Vagina (tissue), 2 donors: ENCODE measurements at places on chromosomes 2 and 18. TPM values are rescaled to one million over a fixed set of nuclear protein-coding genes. Genes with fewer than 3 reads are reported as not detected.

GRCh38 chr2:179654806-179655205, 206.6 kb downstream of the ZNF385B start:
- H3K4me3 ChIP-seq = no peak overlapping the region
- no peaks in the 10 kb centered on the region for H3K27me3 ChIP-seq
- no peak for DNase-seq
- H3K27ac ChIP-seq = no peak overlapping the region

DNA sequence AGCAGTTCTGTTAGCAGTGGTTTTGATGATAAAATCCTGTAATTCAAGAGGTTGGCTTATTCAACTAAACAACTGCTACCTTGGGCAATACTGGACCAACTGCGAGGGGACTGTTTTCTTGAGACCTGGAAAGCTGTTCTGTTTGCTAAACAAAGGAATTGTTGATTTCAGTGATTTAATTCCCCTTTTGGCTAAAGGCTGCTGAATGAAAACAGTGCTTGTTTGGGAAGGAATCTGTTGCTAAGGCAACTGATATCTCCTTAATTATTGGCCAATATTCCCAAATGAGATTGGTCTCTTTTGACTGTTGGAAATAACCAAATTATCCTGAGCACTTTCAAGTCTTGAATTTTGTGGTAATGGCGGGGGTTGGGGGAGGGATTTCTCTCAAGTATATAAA, 136.8 kb downstream of the CAMKMT start:
- no peaks in the 10 kb centered on the region for H3K4me1 ChIP-seq
- DNase-seq = no peak
- H3K27me3 ChIP-seq = no peaks in the 10 kb centered on the region
- no peaks in the 10 kb centered on the region for H3K36me3 ChIP-seq
- H3K27ac ChIP-seq = no peak overlapping the region

GRCh38 chr18:22063102-22063501, 106.3 kb upstream of the GATA6 start:
- no peaks in the 10 kb centered on the region for H3K4me1 ChIP-seq
- H3K36me3 ChIP-seq = no peaks in the 10 kb centered on the region

DNA sequence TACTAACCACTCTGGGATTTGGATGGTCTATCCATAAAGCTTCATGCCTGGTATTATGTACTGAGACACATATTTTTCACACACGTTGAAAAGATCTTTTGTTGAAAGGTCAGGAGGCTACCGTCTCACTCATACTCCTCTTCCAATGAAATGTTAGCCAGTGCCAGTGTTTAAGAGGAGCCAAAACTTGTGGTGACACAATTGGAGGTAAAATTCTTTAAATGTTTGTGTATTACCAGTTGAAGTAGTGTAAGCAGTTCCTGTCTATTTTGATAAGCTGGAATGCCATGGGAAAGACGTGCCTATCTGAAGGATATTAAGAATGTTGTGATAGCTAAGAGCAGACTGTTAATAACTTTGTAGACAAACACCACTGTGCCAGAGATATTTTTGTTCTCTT, 32.1 kb downstream of the MARCHF7 start:
- no peak overlapping the region for H3K27ac ChIP-seq
- peaks cover 4% of the 10 kb centered on the region for H3K36me3 ChIP-seq
- DNase-seq = no peak
- H3K27me3 ChIP-seq = no peaks in the 10 kb centered on the region
- H3K4me1 ChIP-seq = peaks cover 6% of the 10 kb centered on the region
- H3K4me3 ChIP-seq = no peak overlapping the region

- peak; percentile 77 for DNase-seq
- peaks cover 6% of the 10 kb centered on the region for H3K4me1 ChIP-seq
- no peak overlapping the region for H3K4me3 ChIP-seq
- H3K36me3 ChIP-seq = no peaks in the 10 kb centered on the region
- H3K27ac ChIP-seq = peak overlapping the region; percentile 44
Observed at GRCh38 chr2:159228081-159228581, 58.4 kb downstream of the WDSUB1 start.

DNA sequence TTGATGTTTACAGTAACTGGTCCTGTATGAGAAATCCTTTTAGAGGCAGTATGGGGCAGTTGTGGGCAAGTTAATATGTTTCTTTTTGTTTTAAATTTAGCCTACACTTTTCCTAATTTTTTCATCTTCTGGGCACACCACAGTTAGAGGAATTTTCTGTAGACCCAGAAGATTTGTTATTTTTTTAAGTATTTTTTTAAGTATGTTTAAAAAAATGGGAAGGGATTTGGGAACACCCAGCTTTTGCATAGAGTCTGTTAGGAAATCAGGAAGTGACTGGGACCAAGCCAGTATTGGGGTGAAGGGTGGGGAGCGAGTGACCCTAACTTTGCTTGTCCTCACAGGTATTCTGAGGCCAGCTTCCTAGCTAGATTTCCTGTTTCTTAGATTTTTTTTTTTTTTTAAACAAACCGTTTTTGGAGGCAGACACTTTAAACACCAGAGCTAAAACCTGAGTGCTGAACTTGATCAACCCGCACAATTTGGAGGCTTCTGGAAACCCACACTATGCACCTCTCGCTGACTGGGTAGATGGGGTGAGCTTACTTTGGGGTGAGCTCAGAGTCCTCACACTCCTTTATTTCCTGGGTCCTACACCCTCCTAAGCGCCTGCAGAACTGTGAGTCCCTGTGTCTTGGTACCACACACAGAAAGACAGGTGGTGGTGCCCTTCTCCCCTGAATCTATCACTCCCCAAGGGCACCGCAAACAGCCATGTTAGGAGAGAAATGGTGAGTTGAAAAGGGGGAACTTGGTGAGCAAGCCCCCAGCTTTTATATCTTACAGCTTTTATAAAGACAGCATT, 5.2 kb downstream of the GATA6 start:
- DNase-seq = no peak
- H3K4me3 ChIP-seq = no peak overlapping the region
- H3K27ac ChIP-seq = no peak overlapping the region
- H3K4me1 ChIP-seq = peaks cover 10% of the 10 kb centered on the region
- H3K36me3 ChIP-seq = no peaks in the 10 kb centered on the region

- no peaks in the 10 kb centered on the region for H3K27me3 ChIP-seq
- no peaks in the 10 kb centered on the region for H3K4me1 ChIP-seq
- no peak overlapping the region for H3K4me3 ChIP-seq
- no peaks in the 10 kb centered on the region for H3K36me3 ChIP-seq
- DNase-seq = no peak
Observed at GRCh38 chr18:48616484-48617255, 77.8 kb downstream of the CTIF start.

DNA sequence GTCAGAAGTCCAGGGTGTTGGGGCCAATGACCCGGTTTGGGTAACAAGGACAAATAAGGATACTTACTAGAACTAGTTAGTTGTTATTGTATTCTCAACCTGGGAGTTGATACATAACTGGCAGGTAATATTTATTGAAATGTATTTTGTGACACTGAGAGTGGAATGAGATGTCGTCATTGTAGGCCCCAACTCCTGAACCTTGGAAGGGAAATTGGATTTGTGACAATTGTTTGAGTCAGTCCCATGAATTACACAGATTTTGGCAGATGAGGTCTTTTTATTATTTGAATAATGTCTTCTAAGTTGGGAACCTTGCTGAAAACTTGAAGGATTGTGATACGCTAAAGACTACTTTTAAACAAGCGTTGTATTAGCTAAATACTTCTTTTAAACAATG, 5.1 kb downstream of the TIMM21 start:
- H3K36me3 ChIP-seq = peaks cover 4% of the 10 kb centered on the region
- H3K4me3 ChIP-seq = no peak overlapping the region
- peaks cover 22% of the 10 kb centered on the region for H3K4me1 ChIP-seq
- no peaks in the 10 kb centered on the region for H3K27me3 ChIP-seq
- DNase-seq = no peak

DNA sequence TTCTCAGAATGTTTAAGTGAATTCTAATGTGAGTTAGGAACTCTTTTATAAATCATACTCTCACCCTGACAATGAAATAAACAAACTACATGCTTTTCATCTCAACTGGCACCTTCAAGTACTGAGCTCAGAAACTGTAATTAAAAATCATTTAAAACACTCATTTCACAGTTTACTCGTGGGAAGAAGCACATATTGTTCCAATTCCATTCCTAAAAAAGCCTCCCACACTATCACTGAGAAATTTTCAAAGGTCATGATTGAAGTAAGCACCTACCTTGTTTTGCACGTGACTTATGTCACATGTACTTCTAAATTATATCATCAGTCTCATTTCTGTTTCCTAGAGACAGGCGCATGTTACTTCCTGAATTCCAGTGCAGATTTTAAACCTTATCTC, 678.1 kb upstream of the SLC8A1 start:
- H3K36me3 ChIP-seq = no peaks in the 10 kb centered on the region
- no peak overlapping the region for H3K27ac ChIP-seq
- H3K27me3 ChIP-seq = no peaks in the 10 kb centered on the region

GRCh38 chr2:5020116-5020875, 671.9 kb upstream of the SOX11 start:
- no peaks in the 10 kb centered on the region for H3K27me3 ChIP-seq
- no peaks in the 10 kb centered on the region for H3K36me3 ChIP-seq
- no peaks in the 10 kb centered on the region for H3K4me1 ChIP-seq

DNA sequence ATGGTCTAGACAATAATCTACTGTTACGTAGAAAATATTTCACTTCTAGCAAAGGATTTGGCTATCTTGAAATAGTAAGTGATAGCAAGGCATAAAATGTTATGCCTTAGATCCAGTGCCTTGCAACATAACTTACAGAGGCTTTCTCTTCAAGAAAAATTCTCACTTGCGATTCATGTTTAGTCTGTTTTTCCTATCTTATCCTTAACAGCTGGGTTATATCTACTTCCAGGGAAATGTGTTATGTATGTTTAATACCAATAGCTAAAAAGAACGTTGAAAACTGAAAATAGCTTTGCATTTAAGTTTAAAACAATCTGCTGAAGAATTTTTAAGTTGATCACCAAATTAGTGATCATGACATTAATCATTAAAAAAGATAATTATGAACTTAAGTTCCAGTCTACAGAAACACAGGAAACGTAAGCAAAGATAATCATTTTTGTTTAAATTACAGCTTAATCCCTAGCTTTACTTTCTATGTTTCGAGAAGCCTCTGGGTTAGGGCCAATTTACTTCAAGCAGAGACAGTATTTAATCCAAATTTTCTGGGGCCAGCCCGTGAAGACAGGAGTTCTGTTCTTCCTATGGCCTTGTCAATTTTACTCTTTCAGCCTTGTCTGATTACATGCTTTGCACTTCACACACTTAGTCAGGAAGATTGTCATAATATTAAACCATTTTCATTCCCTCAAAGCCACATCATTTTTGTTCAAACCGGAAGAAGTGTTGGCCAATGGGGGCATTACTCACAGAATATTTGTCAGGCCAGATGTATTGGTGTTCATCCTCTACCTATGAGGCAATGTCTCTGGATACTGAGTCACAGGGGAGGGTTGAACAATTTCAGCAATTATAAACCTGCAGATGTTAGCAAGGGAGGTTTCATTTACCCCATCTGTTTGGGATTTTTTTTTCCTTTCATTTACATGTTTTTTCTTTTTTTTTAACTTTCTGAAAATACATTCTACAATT, 1132.9 kb upstream of the ZEB2 start:
- H3K4me1 ChIP-seq = no peaks in the 10 kb centered on the region
- H3K4me3 ChIP-seq = no peak overlapping the region
- no peak overlapping the region for H3K27ac ChIP-seq
- DNase-seq = no peak

DNA sequence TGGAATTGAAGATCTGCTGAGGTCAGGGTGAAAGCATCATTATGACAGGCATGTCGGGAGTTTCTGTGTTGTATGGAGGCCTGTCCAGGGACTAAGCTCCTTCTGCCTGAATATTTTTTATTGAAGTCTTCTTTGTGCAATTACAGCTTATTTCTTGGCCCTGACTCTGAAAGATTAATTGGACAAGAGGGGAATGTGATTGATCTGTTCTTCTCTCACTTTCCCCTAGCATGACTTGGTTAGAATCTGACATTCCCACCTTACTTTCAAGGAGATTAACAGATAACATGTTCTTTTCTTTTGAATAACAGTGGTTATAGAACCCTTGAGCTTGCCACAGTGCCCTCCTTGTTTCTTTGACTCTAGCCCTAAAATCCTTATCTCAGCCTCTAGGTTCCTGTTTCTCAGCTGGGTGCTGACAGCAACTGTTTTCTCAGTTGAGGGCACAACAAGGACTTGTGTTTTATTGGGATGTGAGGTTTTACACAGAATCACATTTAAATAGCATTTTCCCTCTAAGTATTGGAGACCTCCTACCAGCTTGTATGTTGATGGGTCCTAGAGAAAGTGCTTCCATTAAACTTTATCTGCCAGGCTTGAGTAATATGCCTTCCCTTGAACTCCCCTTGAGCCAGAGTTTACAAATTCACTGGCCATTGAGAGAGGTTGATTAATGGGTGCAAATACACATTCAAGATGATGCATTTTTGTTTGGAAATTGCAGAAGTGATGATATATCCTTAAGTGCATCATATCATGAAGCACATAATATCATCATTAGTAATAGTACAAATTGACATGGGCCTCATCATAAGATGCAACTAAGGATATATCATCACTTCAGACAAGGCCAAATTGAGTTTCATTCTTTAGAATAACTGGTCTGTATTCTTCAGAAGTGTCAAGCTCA, 12.5 kb downstream of the TTLL4 start:
- no peak overlapping the region for H3K4me3 ChIP-seq
- H3K27ac ChIP-seq = no peak overlapping the region
- H3K4me1 ChIP-seq = peaks cover 7% of the 10 kb centered on the region
- no peak for DNase-seq

DNA sequence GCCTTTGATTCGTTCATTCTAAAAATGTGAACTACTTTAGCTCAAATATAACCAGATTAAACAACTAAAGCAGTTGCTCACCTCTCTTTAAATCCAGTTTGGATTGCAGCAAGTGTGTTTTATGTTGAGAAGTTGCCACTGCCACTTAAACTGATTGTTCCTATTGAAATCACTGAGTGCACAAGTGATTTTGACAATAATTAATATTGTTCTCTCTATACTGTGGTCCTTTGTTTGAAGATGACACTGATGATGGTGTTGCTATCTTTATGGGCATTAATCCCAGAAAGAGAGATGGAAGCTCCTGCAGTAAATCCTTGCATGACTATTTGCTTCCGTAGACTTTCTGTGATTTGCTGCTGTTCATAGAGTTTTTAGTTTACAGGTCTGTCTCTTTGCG, 251.4 kb upstream of the ZEB2 start:
- no peaks in the 10 kb centered on the region for H3K36me3 ChIP-seq
- H3K27ac ChIP-seq = no peak overlapping the region
- no peak for DNase-seq
- no peak overlapping the region for H3K4me3 ChIP-seq
- no peaks in the 10 kb centered on the region for H3K27me3 ChIP-seq

DNA sequence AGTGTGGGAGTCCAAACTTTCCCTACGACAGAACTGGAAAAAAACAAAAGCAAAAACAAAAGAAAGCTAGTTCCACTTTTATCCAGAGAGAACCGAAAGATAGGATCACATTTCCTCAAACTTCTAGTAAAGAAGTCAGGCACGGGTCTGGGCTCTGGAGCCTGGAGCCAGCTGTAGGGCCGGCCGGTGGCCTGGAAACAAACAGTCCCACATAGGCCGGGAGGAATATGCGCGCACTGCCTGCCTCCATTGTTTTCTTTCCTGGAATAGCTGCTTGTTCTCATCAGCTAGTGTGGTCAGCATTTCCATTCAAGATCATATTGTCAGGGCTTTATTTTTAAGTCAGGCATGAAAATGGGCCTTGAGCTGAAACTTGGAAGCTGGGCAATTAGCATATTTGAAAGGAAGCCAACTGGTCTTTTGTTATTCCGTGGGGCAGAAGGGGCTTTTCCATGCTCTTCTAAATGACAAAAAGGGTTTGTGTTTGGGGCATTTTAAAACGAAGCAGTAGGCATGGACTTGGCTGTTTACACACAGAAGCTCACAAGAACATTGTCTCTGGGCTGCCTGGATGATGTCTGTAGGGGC, 58.7 kb upstream of the RFX8 start:
- no peak overlapping the region for H3K4me3 ChIP-seq
- no peaks in the 10 kb centered on the region for H3K4me1 ChIP-seq
- H3K36me3 ChIP-seq = no peaks in the 10 kb centered on the region
- H3K27me3 ChIP-seq = no peaks in the 10 kb centered on the region
- H3K27ac ChIP-seq = no peak overlapping the region

PARD3B gene
- total RNA-seq = 12.3 TPM

GPBAR1 gene
- 8.1 TPM for total RNA-seq
